ENCODE measurements at places on chromosomes 11 and 22. TPM values are rescaled to one million over a fixed set of nuclear protein-coding genes. Genes with fewer than 3 reads are reported as not detected.

GGTLC2 gene
- total RNA-seq, result not detected

DNA sequence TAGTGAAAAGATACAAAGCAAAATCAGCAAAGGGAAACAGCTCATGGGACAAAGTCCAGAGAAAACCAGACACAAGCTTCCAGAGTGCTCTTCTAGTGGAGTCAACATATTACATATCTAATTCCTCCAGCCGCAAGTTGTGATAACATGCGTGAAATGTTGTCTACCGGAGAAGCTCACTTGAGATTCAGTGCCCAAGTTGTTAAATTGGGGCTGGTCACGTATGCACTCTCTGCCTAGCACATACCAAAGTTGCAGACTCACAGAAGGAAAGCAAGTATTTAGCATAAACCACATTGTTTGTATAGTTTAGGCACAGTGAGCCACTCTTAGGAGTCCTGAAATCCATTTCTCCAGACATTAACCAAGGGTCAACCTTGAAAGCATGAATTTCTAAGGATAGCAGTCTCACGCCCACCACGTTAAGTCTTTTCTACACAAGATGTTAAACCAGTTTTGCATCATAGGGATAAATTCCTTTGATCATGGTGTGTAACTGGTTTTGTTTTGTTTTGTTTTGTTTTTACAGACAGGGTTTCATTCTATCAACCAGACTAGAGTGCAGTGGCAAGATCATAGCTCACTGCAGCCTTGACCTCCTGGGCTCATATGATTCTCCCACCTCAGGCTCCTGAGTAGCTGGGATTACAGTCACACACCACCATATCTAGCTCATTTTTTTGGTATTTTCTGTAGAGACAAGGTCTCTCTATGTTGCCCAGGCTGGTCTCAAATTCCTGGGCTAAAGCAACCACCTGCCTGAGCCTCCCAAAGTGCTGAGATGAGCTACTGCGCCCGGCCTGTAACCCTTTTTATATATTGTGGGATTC is 39.5 kb upstream of the EP300 start:
- no peak for DNase-seq
- no peaks in the 10 kb centered on the region for H3K36me3 ChIP-seq
- peaks cover 15% of the 10 kb centered on the region for H3K4me1 ChIP-seq
- H3K27me3 ChIP-seq, result no peaks in the 10 kb centered on the region

- no peak for DNase-seq
- H3K36me3 ChIP-seq, result no peaks in the 10 kb centered on the region
- no peak overlapping the region for H3K4me3 ChIP-seq
- no peaks in the 10 kb centered on the region for H3K4me1 ChIP-seq
- H3K27me3 ChIP-seq, result peaks cover 11% of the 10 kb centered on the region
Measured at GRCh38 chr11:17585911-17586695, 39.0 kb downstream of the OTOG start.

ARHGAP20 gene
- 7.6 TPM for total RNA-seq
